ENCODE measurements at places on chromosomes 3 and 15.

DNA sequence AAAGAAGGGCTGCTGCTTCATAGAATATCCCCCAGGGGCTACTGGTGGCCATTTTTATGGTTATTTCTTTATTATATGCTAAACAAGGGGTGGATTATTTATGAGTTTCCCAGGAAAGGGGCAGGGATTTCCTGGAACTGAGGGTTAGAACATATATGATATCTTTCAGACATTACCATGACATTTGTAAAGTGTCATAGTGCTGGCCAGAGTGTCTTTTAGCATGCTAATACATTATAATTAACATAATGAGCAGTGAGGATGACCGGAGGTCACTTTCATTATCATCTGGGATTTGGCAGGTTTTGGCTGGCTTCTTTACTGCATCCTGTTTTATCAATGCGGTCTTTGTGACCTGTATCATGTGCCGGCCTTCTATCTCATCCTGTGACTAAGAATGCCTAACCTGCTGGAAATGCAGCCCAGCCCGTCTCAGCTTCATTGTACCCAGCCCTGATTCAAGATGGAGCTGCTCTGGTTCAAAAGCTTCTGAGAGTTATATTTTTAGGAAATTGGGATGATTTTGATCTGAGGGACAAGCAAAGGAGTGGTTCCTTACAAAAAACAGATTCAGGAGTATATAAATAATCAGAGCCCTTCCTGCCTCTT is 9.1 kb upstream of the ZBTB20 start:
- DNase-seq: no peak

- DNase-seq: no peak
Measured at GRCh38 chr3:58962816-58963215, 87.0 kb downstream of the CFAP20DC start.

- DNase-seq: no peak
Measured at GRCh38 chr3:134721214-134721613, 70.4 kb upstream of the KY start.

DNA sequence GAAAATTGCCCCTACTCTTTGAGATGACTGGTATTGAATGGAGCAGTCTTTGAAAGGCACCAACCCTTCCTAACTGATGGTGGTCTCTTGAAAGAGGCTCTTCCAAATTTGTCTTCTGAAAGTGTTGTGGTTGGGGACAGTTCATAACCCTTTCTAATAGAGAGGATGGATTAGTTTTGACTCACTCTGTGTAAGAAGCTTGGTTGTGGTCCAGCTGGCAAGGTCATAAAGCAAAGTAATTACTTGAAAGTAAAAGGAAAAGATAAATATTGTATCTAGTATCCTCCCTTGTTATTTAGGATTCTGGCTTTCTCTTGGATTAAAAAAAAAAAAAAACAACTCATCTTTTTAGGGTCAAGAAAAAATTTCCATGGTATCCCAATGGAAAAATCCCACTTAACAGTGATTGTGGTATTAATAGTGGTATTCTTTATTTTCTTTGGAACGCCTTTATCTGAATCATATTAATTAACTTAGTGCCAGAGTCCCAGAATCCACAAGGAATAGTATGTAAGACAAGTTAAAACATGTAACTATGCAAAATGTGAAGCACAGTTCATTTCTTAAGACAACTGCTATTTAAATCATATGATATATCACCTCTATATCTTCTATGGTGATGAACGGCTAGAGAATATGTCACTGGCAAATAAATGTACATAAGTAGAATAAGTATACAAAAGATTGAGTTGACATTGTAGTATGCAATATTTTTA is 469.3 kb upstream of the CDIN1 start:
- DNase-seq: no peak

- DNase-seq: no peak
Measured at GRCh38 chr3:170163956-170164645, 17.4 kb downstream of the PHC3 start.

DNA sequence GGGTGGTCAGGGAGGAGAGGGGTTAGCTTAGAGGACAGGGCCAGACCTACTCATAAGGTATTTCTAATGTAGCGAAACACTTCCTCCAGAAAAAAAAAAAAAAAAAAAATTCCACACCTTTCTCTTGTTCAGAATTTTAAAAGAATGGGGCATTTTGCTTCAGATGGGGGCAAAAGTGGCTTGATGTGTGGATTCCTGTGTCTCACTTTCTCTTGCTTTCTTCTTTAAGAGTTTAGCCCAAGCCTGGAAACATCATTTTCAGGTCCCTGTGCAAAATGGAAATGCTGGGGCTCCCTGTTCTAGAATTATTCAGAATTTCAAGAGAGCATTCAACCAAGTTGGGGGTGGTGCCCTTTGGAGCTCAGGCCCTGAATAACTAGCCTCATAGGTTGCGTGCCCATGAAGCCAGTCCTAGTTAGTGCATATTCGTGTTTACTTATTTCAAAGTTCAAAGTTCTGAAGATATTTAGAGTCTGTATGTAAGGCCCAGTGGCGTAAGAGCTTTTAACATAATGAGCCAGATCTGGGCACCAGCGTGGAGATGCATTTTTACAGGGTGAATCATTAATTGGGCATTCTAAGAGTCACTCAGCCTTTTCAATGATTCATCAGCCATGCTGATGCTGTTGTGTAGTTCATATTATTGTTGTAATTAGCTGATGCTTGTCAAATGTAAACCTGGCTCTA is 104.5 kb downstream of the RPLP1 start:
- no peak for DNase-seq

- DNase-seq: no peak
Measured at GRCh38 chr3:133474817-133475216, 75.0 kb downstream of the BFSP2 start.

DNA sequence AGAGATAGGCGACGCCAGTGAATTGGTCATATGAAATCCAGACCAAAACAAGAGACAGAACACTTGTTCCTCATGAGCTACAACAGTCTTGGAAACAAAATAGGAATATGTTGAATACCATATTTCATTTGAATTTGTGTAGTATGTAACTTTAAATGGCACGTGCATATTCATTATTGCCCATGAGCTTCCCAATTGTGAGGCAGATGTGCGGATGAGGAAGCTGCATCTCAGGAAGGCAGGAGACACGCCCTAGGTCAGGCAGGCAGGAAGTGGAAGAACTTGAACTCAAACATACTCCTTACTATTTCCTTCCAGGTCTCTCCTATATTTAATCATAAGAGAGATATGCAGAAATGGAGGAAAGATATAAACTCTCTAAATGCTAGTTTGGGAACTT is 106.8 kb upstream of the SLC2A2 start:
- DNase-seq: no peak

- DNase-seq: peak; percentile 49
Measured at GRCh38 chr3:126259411-126260391, 79.3 kb upstream of the ALDH1L1 start.

- no peak for DNase-seq
Measured at GRCh38 chr3:58317811-58318210, 11.5 kb downstream of the HTD2 start.

- no peak for DNase-seq
Measured at GRCh38 chr3:36364260-36364659, 16.0 kb upstream of the STAC start.

GRCh38 chr3:51802106-51802703 is 23.2 kb upstream of the IQCF6 start:
- no peak for DNase-seq

DNA sequence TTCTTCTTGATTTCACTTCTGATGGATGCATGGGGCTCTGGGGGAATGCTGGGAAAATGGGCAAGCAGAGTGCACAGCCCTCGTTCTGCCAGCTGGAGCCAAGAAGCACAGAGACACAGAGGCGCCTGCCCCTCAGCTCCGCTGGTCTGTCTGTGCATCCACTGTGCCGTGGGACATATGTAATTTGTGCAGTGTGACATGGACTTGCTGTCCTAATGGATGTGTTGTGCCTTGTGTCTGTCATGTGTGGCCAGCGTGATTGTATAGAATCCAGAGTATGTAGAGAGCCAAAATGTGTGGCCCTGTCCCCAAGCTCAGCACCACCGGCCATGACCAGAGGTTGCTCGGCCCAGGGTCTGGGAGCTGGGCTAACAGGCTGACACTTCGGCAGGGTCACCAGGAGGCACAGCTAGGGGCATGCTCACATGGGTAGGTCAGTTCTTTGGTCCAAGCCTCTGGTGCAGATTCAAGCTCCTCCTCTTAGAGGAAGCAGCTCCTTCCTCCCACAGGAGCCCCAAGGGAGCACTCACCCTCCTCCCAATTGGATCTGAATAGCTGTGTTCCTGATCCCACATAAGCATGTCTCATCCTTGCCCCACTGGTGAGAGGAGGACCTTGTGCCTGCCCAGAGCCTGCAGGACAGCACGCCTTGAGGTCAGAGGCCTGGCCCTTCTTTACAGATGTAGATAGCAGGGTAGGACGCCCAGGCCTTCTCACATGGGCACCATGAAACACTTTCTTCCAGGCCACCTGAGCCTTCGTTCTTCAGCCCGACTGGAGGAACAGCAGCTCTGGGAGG is 100.8 kb upstream of the ABHD17C start:
- DNase-seq: no peak

GRCh38 chr15:35522061-35522460 is 23.9 kb downstream of the DPH6 start:
- DNase-seq: no peak

DNA sequence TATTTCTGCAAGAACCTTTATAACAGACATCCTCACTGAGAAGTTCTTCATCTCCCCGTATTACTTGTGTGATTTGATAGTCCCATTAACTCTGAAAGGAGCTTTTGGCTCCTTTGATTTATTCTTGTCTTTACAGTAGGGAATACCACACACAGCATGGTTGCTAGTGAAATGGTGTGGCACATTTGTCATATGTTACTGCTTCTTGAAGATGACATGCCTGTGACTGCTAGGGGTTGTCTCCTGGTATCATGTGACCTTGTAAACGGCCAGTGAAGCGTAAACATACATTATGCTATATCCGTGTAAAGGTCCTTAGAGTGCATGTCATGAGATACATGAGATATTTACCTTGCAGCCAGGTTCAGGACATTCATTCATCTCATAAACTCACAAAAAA is 197.9 kb downstream of the RYR3 start:
- DNase-seq: no peak

- no peak for DNase-seq
Measured at GRCh38 chr3:38645076-38645475, 4.4 kb downstream of the SCN5A start.

GRCh38 chr15:99564221-99565048 is 1.3 kb upstream of the MEF2A start:
- DNase-seq: peak; percentile 27

GRCh38 chr15:29859293-29859692 is 37.0 kb upstream of the TJP1 start:
- no peak for DNase-seq

- DNase-seq: no peak
Measured at GRCh38 chr15:72970933-72971760, 81.1 kb upstream of the NEO1 start.

DNA sequence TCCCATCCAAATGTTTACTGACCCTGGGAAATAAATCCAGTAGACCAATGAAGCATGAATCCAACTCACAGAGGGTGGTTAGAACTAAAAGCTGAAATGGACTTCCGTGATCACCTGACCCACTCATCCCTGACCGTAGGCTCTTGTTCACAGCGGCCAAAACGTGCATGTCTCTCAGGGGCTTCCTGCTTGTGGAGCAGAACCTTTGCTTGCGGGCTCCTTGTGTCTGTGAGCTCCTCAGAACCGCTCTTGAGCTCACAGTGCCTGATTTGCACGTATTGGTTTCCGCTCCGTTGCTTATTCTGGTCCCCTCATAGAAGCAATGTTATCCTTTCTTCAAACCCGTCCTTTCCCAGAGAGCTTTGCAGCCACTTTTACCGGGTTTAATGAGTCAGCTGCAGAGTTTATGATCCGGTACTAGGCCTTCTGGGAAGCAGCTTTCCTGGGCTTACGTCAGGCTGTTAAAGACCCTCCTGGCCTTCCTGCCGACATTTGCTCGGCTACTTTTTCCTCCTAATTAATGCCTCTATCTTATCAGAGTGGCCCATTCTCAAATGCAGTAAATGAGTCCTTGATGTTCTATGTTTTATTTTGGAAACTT is 35.4 kb downstream of the LIPC start:
- DNase-seq: no peak

- no peak for DNase-seq
Measured at GRCh38 chr3:69425249-69425648, 39.4 kb upstream of the FRMD4B start.

DNA sequence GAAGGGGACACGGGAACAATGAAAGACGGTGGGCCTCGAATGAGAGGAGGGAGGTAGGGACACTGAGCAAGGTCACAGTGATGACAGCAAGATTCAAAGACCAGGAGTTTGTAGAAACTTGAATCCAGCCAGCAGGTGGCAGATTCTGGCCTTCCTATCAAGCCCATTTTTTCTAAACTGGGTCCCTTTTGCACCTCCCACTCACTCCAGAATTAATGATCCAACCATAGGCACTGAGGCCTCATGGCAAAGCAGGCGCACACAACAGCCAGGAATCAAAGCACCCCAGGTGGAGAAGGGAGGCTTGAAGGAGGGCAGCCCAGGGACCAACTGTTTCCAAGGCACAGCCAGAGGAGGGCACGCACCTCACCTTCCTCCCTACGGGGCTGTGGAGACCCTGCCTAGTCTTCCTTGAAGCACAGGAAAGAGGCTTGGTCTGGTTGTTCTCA is 90.2 kb downstream of the ANP32A start:
- DNase-seq: peak; percentile 57

- DNase-seq: no peak
Measured at GRCh38 chr3:112894258-112894657, 47.6 kb upstream of the CD200R1L start.

GRCh38 chr3:7788881-7789280 is 712.7 kb upstream of the LMCD1 start:
- DNase-seq: no peak

DNA sequence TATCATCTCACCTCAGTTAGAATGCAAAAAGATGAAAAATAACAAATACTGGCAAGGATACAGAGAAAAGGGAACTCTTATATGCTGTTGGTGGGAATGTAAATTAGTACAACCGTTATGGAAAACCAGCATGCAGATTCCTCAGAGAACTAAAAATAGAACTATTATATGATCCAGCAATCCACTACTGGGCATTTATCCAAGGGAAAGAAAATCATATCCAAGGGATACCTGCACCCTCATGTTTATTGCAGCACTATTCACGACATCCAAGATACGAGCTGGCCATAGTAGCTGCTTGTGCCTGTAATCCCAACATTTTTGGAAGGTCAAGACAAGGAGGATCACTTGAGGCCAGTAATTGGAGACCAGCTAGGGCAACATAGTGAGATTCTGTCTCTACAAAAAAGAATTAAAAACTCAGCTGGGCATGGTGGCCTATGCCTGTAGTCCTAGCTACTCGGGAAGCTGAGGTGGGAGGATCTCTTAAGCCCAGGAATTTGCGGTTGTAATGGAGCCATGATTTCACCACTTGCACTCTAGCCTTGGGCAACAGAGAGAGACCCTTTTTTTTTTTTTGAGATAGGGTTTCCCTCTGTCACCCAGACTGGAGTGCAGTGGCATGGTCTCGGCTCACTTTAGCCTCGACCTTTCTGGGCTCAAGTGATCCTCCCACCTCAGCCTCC is 26.6 kb downstream of the USP50 start:
- DNase-seq: no peak

DNA sequence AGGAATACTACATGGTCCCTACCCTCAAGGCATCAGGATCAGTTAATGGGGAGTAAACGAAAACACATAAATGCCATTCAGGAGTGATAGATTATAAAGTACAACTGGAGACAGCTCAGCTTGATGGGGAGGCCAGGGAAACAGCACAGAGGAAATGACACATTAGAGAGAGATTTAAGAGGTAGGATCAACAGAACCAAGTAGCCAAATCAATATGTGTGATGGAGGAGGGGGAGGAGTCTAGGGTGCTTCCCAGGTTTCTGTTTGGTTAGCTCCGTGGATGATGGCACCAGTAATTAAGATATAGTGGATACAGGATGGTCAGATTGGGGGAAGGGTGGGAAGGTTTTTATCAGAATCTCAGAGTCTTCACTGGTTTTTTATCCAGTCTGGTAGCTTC is 229.5 kb upstream of the ROPN1 start:
- DNase-seq: no peak

Measured in anterior cingulate cortex (tissue), 58 donors.